AG20443 (cell line): ENCODE measurements at places on chromosomes 1 and 21.

DNA sequence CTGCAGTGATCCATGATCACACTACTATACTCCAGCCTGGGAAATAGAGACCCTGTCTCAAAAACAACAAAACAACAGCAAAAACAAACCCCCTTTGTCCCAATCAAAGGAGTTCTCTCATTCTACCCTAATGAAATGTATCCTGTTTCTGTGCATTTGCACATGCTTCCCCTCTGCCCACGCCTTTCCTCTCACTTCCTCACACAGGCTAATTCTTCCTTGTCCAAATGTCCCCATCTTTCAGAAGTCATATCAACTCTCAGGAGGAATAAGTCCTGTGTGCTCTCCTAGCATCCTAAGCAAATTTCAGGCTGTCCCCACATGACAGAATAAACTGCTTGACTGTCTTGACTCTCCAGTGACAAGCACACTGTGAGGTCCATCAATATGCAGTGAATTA lies 8.1 kb upstream of the ATP1B1 start:
- no peak for DNase-seq

DNA sequence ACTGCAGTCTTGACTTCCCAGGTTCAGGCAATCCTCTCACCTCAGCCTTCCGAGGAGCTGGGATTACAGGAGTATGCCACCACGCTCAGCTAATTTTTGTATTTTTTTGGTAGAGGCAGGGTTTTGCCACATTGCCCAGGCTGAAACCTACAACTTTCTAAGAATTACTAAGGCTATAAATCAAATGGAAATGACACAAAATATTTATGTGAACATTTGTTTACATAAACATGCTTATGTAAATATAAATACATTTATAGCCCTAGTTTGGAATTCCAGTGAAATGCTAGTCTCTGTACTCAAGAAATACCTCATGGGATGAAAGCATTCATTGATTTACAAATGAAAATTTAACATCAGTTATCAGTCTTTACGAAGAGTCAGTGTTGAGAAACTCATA lies 47.8 kb downstream of the NVL start:
- no peak for DNase-seq

DNA sequence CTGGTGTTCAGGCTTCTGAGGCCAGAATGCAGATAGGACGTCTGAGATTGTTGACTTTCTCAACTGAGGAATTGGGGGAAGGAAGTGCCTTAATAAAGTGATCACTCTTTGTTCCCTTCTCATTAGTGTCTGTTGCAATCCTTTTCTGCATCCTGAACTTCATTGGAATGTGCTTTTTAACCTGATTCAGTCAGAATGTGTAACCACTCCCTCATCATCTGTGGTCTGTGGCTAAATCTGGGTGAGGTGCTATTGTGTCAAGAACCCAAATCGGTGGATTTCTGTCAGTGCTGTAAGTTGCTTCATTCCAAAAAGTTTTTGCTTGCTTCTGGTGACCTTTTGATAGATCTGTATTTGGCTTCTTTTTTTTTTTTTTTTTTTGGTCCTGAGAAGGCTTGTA lies 38.2 kb downstream of the ARID1A start:
- DNase-seq, result peak; percentile 84

GRCh38 chr1:22611530-22611947 lies 24.9 kb upstream of the C1QA start:
- peak; percentile 65 for DNase-seq

DNA sequence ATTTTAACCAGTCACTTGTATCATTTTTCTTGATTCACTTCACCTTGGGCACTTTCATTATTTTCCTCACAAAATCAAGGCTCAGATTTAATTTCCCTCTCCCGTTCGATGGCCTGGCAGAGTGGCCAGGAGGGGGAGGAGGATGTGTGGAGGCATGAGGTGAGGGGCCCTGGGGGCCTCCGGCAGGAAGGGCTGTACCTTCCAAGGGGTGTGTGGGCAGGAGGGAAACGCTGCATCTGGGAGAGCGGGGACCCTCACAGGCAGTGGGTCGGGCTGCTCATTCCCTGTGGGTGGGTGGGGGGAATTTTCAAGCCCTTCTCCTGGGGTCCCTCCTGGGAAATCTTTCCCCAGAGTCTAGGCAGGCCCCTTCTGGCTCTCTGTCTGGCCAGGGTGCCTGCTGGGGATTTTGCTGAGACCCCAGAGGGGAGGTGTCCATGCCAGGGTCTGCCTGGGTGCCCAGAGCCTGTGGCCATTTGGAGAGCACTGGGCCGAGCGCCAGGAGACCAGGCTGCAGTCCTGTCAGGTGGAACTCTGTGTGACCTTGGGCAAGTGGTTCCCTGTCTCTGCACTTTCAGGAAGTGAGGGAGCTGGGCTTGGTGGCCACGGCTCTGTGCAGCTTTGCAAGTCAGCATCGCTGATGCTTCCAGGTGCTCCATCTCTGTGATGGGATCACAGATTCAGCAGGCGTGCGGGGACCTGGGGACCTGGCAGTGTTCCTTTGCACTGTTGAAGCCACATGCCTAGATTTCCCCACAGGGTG lies 81.9 kb upstream of the C1orf174 start:
- no peak for DNase-seq

- no peak for DNase-seq
These were observed 8.3 kb downstream of the SUSD4 start for GRCh38 chr1:223355699-223356098.

DNA sequence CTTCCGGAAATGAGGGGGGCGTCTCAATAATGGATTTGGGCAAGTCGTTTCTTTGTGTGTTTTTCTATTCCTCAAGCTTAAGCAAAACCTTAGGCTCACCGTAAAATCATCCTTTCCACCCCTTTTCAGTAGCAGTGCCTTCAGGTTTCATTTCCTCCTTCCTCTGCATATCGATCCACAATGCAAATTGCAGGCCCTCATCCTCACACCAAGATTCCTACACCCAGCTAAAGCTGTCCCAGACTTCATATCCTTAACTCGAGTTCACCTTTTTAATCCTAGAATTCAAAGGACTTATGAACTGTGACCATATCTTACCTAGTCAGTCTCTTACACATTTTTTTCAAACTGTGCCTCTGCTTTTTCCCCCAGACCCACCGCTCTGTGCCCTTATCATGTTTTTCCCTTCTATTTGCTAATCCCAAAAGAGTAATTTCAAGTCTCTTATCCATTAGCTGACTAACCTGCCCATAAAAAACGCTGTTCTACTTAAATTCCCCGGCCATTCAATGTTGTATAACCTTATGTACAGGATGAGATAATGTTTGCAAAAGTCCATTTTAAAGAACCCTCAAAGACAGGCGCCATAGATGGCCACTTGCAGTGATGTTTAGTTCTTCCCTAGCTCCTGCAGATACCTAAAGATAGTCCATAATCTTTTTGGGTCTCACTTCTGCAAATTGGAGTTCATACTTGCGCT lies 1.5 kb downstream of the AKIRIN1 start:
- DNase-seq, result no peak

- DNase-seq, result no peak
These were observed 121.2 kb upstream of the KCNJ6 start for GRCh38 chr21:38037416-38037815.

- peak; percentile 59 for DNase-seq
These were observed 24.9 kb upstream of the CR1L start for GRCh38 chr1:207619871-207620542.
